ENCODE measurements at places on chromosomes 2 and 18. TPM values are rescaled to one million over a fixed set of nuclear protein-coding genes. Genes with fewer than 3 reads are reported as not detected.

Gene ARHGAP15
- 23.2 TPM for total RNA-seq

- no peak for DNase-seq
These were observed 95.8 kb downstream of the PAX3 start for GRCh38 chr2:222203041-222203440.

Gene ABCB6
- total RNA-seq, result 24.2 TPM

GRCh38 chr2:200416878-200417277 is 93.0 kb downstream of the KCTD18 start:
- no peak for DNase-seq

Measured in posterior vena cava (tissue), 2 donors.